ENCODE measurements at places on chromosomes 16 and 17.

- DNase-seq = no peak
These were observed 344 bp downstream of the PSME3IP1 start for GRCh38 chr16:57185446-57185944.

DNA sequence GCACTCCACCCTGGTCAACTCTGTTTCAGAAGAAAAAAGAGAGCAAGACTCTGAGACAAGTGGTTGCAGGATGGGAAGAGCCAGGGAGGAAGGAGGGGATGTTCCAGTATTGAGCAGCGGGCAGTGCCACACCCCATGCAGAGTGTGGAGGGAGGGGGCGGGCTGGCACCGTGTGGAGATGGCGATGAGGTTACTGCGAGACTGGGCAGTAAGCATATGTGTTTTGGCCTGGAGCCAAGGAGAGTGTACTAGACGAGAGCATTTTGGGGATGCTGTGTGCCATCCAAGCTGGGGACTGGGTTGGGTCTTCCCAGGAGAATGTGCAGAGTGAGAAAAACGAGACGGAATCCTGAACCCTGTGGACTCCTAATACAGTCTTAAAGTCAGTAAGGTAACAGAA is 3.4 kb downstream of the TBC1D24 start:
- DNase-seq = no peak

DNA sequence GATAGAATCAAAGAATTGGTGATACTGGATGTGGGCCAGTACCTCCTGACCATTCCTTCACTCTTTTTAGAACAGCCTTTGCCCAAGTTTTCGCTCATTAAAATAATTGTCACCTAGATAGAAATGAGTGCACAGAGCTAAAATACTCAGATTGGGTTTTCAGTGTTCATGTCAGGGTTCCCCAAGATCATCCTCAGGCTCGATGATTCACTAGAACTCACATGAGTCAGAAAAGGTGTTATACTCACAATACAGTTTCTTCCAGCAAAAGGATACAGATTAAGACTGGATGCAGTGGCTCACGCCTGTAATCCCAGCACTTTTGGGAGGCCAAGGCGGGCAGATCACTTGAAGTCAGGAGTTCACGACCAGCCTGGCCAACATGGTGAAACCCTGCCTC is 19.9 kb downstream of the ERCC4 start:
- no peak for DNase-seq

- DNase-seq = no peak
These were observed 29.7 kb downstream of the DCAKD start for GRCh38 chr17:45021607-45022287.

GRCh38 chr16:67184995-67185650 is 1.4 kb upstream of the MATCAP1 start:
- peak; percentile 97 for DNase-seq

GRCh38 chr16:30119428-30119827 is 3.6 kb downstream of the MAPK3 start:
- no peak for DNase-seq

- no peak for DNase-seq
These were observed 19.9 kb downstream of the PSME3IP1 start for GRCh38 chr16:57165938-57166337.

DNA sequence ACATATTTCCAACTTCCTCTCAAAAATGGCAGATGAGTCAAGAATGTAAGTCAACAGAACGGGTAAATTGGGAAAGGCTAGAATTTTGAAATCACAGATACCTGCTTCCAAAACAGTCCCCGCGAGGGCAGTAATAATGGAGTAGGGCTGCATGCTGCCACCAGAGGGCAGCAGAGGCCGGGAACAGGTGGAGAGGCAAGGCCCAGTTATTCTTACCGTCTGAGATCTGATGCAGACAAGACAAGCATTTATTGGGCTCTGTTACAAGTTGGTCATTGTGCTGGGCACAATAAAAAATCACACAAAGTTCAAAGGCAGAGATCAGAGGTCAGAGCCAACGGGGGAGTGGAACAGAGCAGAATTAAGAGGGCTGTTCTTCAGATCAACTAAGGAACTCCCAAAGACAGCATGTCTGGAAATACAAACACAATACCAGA is 8.8 kb upstream of the MLKL start:
- DNase-seq = peak; percentile 63

DNA sequence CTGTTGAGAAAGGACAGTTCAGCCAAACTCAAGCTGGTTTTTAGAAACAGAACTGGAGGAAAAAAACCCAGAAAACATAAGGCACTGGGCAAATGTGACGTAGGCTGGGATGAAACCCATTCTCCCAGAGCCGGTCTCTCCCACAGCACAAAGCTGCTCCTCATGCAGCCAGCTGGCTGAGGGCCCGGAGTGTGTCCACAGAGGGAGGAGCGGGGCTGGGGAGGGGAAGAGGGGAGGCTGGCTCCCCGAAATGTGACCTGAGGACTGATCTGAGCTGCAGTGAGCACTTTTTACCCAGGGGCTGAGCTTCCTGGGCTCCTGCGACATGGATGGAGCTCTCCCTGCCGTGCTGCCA is 20.8 kb downstream of the FOXF1 start:
- no peak for DNase-seq

DNA sequence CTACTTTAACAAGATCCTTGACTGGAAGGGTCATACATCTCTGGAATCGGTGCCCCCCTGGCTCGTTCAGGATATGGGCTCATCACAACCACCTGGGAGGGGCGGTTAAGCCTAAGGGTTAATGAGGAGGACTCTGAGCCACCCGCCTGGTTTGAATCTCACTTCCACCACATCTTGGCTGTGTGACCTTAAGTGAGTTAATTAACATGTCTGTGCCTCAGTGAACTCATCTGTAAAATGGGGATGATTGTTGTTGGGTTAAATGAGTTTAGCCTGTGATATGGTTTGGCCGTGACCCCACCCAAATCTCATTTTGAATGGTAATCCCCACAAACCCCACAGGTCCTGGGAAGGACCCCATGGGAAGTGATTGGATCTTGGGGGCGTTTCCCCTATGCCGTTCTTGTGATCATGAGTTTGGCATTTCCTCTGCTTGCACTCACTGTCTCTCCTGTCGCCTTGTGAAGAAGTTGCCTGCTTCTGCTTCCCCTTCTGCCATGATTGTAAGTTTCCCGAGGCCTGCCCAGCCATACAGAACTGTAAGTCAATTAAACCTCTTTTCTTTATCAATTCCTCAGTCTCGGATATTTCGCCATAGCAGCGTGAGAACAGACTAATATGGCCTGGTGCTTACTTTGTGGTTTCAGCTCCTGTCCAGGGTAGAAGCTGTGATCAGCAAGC is 214.0 kb upstream of the CIBAR2 start:
- DNase-seq = no peak

- DNase-seq = no peak
These were observed 155.2 kb downstream of the SNX29 start for GRCh38 chr16:12131755-12132154.

DNA sequence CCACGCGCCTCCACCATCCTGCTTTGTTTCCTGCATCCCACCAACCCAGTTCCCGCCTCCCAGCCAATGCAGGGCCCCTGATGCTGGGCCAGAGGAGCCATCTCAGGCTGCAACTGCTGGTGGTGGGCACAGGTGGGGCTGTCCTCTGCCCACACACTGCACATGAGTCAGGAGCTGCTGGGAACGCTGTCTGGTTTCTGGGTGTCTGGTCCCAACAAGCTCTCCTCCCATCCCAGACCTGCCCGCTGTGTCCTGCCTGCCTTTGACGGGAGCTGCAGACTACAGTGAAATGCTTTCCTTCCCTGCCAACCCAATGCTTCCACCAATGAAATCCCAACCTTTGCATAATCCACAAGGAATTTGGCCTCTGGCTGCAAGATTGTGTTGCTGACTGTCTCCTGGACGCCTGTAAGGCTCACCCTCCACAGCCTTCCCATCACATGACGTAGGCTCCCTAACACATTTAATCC is 98.9 kb downstream of the N4BP1 start:
- no peak for DNase-seq

- no peak for DNase-seq
These were observed 40.0 kb upstream of the ABCA10 start for GRCh38 chr17:69268543-69269014.

DNA sequence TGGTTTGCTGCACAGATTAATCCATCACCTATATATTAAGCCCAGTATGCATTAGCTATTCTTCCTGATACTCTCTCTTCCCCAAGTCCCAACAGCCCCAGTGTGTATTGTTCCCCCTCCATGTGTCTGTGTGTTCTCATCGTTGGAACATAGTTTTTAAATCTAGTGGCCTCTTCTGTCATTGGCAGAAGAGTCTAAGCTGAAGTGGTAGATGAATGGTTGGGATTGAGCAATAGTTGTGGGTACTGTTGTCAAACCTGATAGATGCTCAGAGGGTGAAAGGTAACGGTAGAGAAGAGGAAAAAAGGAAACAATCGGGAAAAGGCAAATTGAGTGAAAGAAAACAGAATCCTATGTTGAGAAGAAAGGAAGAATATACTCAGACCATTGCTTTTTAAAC is 29.9 kb downstream of the MAP3K3 start:
- DNase-seq = no peak

DNA sequence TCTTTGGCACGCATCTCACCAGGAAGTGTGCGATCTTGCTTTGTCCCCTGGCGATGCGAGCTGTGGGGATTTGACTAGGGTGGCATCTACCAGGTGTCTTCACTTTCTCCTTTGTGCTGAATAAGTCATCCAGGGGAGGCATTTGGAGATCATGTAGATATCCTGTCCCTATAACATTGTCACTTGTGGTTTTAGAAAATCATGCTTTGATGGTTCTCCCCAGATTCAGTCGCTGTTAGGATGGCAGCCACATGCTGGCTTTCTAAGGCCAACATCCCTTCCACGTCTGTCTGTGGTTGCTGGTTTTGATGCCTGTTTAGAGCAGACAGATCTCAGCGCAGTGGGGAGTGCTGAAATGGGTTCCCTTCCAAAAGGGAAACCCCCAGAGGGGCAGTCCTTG is 2.5 kb downstream of the ADAD2 start:
- no peak for DNase-seq

GRCh38 chr16:89216315-89217137 is 977 bp upstream of the ZNF778 start:
- DNase-seq = peak; percentile 85

- no peak for DNase-seq
These were observed 26.9 kb upstream of the ZNF750 start for GRCh38 chr17:82866590-82867191.

DNA sequence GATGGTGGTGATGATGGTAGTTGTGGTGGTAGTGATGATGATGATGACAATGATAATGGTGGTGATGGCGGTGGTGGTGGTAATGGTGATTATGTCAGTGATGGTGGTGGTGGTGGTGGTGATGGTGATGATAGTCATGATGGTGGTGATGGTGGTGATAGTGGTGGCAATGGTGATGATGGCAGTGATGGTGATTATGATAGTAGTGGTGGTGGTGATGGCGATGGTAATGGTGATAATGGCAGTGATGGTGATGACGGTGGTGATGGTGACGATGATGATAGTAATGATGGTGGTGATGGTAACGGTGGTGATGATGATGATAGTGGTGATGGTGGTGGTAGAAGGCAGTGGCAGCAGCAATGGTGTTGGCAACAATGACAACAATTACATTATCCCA is 55.3 kb downstream of the RBFOX3 start:
- no peak for DNase-seq

DNA sequence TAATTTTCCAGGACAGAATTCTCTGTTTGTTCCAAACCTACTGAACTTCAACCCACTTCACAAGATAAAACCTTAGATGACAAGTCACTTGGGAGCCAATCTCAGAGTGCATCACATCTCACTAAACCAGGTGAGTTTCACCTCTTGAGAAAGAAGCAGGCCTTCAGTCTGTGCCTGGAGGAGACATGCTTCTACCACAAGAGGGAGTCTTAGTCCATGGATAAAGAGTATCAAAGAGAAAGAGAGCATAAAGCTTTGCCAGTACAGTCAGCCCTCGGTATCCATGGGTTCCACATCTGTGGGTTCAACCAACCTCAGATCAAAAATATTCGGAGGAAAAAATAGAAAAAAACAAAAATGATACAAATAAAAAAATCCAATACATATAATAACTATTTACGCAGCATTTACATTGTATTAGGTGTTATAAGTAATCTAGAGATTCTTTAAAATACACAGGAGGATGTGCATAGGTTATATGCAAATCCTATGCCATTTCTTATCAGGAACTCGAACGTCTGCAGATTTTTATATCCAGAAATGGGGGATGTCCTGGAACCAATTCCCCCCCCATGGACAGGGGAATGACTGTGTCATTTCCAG is 37.7 kb downstream of the DUSP14 start:
- DNase-seq = no peak

DNA sequence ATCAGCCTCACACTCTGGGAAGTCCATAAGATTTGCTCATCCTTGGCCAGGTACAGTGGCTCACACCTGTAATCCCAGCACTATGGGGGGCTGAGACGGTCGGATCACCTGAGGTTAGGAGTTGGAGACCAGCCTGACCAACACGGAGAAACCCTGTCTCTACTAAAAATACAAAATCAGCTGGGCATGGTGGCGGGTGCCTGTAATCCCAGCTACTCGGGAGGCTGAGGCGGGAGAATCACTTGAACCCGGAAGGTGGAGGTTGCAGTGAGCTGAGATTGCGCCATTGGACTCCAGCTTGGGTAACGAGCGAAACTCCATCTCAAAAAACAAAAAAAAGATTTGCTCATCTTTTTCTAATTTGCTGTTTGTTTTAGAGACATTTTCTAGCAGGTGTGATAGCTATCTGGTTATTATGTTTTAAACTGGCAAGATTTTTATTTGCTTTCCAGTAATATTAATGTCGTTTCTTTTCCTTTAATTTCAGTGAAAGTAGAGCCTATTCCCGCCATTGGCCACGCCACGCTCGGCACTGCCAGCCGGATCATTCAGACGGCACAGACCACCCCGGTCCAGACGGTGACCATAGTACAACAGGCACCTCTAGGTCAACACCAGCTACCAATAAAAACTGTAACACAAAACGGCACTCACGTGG is 61.5 kb downstream of the WDR45B start:
- no peak for DNase-seq

DNA sequence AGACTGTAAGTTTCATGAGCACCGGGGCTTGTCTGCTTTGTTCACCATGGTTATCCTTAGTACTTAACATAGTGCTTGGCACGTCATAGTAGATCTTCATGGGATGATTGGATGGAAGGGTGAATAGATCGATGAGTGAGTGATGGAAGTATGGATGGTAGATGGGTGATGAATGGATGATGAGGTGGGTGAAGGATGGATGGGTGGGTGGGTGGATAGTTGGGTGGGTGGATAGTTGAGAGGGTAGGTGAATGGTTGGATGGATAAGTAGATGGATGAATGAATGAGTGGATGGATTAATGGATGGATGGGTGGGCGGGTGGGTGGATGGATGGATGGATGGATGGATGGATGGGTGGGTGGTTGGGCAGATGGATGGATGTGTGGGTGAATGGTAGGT is 133.2 kb upstream of the PLCG2 start:
- no peak for DNase-seq

DNA sequence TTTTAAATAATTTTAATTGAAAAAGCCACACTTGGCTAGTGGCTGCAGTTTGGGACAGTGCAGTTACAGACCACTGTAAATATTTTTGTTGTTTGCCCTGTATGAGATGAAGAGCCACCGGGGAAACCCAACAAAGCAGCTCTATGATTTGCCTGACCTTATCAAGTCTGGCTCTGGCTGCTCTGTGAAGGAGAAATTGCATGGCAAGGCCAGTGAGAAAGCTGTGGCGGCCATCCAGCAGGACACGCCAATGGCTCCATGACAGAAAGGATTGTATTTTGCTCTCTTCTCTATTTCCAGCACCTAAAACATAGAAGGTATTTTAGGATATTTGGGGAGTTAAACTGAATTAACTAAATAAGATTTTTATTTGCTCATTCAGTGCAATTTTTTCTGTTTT is 330.0 kb upstream of the DYNLRB2 start:
- no peak for DNase-seq

All from H1 (cell line).